ENCODE measurements at places on chromosomes 7 and 10.
A peak's percentile ranks its signal among the peaks of the same experiment; 100 is the strongest.

- DNase-seq = no peak
Measured at GRCh38 chr10:81865581-81865980, 9.4 kb upstream of the NRG3 start.

DNA sequence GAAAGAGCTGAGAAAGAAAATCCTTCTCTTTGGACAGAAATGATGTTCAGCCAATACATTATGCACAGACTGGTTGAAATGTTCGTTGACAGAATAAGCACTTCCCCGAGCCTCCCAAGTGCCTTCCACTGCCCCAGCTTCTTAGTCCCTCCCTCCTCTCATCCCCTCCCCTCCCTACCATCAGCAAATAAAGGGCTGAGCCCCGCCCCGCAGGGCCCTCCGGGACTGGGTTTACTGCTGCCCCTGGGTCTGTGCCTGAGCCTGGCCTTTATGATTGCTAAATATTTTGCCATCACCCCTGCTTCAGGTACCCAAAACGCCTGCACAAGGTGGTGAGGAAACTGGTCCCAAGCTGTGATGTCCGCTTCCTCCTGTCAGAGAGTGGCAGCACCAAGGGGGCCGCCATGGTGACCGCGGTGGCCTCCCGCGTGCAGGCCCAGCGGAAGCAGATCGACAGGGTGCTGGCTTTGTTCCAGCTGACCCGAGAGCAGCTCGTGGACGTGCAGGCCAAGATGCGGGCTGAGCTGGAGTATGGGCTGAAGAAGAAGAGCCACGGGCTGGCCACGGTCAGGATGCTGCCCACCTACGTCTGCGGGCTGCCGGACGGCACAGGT is 28.1 kb downstream of the HKDC1 start:
- no peak for DNase-seq

DNA sequence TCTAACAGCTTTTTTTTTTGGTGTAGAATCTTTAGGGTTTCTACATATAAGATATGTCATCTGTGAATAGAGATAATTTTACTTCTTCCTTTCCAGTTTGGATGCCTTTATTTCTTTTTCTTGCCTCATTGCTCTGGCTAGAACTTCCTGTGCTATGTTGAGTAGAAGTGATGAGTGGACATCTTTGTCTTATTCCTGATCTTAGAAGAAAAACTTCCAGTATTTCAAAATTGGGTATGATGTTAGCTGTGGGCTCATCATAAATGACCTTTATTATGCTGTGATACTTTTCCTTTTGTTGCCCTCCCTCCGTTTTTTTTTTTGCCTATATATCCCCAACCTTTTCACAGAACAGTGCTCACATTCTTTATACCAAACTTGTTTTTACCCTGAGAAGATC is 8.8 kb downstream of the AGK start:
- DNase-seq = no peak

DNA sequence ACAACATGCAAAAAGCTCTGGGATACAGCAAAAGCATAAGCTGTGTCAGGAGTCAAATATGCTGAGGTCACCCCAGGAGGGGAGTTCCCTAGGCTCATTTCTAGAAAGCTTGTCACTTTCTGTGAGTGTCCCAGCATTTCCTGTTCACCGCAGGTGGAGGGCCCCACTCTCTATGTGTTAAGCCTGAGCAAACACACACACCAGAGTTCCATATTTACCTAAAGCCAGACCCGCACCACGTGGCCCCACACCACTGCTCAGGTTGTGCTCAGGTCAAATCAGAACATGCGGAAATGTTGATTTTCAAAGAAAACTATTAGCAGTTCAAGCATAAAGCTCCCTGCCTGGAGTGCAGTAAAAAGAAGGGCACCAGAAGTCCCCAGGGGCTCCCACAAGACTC is 259.6 kb upstream of the PPP2R2D start:
- DNase-seq = peak; percentile 89

DNA sequence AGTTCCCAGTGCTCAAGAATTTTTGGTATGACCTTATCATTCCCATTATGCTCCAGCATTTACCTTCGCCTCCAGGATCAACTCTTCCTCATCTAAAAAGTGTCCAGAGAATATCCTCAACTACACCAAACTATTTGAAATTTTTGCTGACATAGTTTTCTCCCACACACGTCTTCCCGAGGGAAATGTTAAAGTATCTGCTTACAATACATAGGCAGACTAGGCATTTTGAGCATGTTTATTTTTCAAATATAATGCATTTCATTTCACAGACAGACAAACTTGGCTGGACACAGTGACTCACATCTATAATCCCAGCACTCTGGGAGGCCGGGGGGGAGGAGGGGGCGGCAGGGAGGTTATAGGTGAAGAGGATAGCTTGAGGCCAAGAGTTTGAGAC is 177.1 kb upstream of the TRIM24 start:
- no peak for DNase-seq

DNA sequence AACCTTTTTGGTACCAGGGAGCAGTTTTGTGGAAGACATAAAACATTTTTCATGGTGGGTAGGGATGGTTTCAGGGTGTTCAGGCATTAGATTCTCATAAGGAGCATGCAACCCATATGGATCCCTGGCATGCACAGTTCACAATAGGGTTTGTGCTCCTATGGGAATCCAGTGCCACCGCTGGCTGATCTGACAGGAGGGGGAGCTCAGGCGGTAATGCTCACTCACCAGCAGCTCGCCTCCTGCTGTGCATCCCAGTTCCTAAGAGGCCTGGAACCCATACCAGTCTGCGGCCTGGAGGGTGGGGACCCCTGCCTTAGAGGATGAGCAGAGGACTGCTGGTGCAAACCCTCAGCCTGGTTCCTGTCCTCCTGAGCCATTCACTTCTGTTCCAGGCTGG is 561.7 kb downstream of the SDK1 start:
- no peak for DNase-seq

GRCh38 chr10:61798713-61799112 is 102.8 kb upstream of the ARID5B start:
- DNase-seq = no peak

DNA sequence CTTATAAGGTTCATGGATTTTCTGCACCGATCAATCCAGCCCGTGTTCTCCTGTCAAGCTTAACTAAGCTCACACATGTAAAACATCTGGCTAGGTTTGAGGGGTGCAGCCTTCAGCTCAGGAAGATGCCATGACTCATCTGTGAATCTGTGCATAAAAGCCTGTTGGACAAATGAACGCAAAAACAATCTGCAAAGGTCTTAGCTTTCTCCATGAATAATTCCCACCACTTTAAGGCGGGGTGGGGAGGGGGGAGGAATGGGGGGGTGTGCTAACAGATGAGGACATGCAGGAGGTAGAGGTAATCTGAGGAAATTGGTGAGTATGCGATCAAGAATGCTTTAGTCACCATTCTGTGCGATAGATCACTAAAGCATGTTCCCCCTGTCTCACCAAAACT is 4.8 kb downstream of the DOCK4 start:
- no peak for DNase-seq

- DNase-seq = no peak
Measured at GRCh38 chr7:127536741-127537140, 48.7 kb downstream of the GCC1 start.

GRCh38 chr7:21620054-21620453 is 77.2 kb downstream of the DNAH11 start:
- DNase-seq = no peak

GRCh38 chr7:25786936-25787335 is 365.1 kb upstream of the NFE2L3 start:
- no peak for DNase-seq

DNA sequence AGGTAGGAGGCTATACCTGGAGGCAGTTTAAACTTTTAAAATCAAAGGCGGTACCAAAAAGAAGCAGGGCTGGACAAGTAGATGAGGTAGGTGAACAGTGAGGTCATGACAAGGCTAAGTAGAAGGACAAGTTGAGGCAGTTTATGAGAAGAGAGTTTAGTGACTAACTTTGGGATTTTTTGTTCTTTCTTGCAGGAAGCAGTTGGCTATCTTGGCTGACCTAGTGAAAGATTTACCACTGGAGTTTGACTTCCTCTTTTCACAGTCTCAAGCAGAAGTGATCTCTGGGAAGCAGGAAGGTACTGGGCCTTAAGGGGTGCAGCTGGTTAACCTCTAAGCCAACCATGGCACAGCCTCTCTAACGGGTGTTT is 26.3 kb downstream of the ENTPD7 start:
- peak; percentile 10 for DNase-seq

- no peak for DNase-seq
Measured at GRCh38 chr10:32922170-32922569, 35.9 kb downstream of the ITGB1 start.

GRCh38 chr10:104034401-104035193 is 51.1 kb downstream of the COL17A1 start:
- DNase-seq = no peak

DNA sequence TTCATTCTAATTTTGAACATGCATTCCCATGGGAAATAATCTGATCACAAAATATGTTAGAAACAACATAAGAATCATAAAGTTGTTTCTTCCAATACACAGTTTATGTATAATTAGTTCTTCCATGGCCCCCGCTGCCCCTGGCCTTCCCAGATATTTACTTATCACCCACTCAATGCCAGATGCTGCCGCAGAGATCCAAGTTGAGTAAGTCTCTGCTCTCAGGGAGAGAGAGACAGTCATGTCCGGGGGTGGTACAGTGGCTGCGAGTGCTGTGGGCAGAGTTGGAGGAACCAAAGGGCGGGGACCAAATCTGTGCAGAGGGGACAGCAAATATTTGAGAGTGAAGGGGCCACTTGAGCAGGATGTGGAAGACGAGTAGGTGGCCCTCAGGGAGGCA is 37.1 kb downstream of the COL26A1 start:
- no peak for DNase-seq

- DNase-seq = no peak
Measured at GRCh38 chr7:130356121-130356875, 11.7 kb downstream of the CPA5 start.

- no peak for DNase-seq
Measured at GRCh38 chr10:131609176-131609575, 291.6 kb upstream of the PPP2R2D start.

DNA sequence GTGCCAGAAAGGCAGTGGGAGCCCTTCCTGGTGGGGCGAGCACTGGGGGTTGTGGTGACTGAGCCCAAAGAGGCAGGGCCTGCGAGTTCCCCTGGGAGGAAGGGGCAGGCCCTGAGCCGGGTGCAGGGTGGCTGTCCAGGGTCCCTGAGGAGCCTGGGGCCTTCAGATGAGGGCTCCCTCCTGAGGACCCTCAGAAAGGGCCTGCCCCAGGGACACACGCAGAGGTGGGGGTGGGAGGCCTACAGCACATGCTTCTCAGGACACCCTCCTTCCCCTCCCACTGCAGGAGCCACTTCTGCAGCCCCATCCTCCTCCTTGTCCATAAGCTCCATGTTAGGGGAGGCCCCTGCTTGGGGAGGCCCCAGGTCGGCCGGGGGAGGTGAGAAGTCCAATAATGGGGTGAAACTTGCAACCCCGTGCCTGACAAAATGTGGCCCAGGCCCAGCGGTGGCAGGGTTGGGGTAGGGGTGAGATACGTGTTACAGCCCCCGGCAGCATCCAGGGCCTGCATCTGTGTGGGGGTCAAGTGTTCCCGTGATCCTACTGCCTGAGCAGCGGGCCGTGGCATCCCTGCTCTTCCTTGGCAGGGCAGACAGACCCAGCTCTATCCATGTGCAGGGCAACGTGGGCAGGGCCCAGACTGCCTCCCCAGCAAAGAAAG is 31.8 kb upstream of the RET start:
- no peak for DNase-seq

DNA sequence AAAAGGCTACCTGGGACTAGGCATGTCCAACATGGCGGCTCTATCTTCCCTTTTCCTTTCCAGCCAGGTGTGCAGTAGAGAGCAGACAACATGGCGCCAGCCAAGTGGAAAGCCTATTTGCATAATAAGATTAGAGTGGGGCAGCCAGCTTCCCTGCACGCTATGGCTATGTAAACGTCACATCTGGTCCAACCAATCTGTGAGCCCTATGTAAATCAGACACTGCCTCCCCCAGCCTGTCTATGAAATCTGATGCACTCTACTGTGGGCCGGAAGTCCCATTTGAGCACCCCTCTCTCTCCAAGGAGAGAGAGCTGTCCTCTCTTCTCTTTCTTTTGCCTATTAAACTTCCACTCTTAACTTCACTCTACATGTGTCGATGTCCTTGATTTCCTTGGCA is 984.9 kb upstream of the AUTS2 start:
- no peak for DNase-seq

DNA sequence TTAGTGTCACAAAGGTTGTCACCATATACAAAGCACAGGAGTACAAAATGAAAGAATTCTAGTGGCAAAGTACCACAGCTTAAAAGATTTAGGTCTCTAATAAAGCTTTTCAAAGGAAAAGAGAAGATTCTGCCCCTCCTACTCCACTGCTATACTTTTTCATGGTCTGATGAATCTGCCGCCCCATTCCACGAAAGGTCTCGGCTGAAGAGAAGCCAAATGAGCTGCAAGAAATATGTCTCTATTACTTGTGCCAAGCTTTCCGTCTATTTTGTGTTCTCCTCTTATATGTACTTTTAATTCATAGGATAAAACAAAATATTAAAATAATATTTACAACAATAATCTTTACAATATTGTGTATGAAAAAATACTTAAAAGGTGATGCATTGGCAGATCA is 222.6 kb downstream of the ANK3 start:
- no peak for DNase-seq

- DNase-seq = no peak
Measured at GRCh38 chr10:127953876-127954275, 47.0 kb downstream of the PTPRE start.

DNA sequence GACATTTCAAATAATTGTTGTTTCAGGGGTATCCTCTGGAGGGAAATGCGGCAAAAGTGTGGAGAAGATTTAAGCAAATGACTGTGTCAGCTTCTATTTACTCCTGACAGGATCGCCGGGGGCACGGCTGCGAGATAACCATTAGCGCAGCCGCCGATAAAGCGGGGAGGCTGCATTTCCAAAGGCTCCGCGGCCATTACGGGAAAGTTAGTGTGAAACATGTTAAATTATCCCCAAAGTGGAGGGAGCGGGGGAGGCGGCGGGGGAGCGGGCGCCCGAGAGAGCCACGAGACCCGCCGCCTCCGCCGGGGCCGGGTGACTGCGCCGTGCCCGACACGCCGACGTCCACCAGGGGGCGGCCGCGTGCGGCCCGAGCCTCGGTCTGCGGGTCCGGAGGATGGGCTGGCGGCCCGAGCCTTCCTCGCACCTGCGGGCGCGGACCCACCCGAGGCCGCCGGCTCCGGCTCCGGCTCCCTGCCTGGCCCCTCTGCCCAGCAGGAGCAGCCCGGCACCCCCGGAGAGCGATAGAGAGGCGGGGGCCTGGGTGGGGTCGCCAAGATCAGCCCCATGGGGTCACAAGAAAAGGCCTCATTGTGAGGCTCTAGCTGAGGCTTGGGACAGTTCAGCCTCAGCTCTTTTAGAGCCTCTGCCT is 74.4 kb upstream of the PAX2 start:
- peak; percentile 92 for DNase-seq

DNA sequence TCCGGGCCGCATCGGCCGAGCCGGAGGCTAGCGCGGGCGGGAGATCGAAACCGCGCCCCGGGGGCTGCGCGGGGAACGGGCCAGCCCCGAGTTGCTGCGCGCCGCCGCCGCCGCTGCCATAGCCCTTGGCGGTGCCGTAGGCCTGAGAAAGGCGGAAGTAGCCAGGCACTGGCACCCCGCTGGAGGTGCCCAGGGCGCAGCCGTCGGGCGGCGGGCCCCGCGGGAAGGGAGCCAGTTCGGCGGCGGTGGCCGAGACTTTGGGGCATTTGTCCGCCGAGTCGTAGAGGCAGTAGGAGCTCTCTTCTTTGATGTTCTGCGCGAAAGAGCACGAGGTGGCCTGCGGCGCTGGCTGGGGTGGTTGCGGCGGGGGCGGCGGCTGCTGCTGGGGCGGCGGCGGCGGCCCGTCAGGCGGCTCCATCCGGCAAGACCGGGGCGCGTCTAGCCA is 587 bp downstream of the HOXA10 start:
- no peak for DNase-seq

- DNase-seq = no peak
Measured at GRCh38 chr7:106717254-106717954, 56.4 kb upstream of the CCDC71L start.

Measured in GM20000 (cell line).